Activated T-helper 1 cell treated with anti-CD3 and anti-CD28 coated beads, Interleukin-2, amount 50 U/mL, for 16 hours (primary cell): ENCODE measurements at places on chromosomes 1 and 21.

DNA sequence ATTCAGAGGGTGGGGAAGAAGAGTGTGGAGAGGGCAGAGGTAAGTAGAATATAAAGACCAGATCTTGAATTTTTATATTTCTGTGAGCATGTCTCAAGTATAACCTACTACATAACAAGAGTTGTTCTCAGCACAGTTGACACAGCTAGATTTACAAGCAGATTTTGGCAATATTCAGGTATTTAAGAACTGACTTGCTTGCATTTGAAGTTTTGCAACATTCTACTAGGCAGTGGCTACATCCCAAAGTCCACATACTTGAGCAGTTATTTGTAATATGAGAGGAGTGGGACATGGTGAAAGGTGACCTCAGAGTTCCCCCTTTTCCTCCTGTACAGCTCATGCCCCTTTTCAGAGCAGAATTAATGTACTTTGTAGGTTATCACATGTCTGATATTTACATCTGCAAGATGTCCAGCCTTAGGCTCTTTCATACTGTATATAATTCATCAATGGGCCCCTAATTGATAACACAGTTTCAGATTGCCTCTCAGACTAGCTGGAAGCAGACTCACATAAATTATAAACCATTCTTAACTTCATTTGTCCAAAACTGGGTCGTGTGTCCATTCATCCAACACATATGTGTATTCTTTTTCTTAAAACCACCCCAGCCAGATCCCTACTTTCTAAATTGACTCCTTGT is 136.7 kb upstream of the RAVER2 start:
- no peak for DNase-seq

- no peak for DNase-seq
These were observed 62.6 kb upstream of the DENND1B start for GRCh38 chr1:197837911-197838310.

- peak; percentile 26 for DNase-seq
These were observed 708 bp downstream of the PRDM2 start for GRCh38 chr1:13700521-13701270.

DNA sequence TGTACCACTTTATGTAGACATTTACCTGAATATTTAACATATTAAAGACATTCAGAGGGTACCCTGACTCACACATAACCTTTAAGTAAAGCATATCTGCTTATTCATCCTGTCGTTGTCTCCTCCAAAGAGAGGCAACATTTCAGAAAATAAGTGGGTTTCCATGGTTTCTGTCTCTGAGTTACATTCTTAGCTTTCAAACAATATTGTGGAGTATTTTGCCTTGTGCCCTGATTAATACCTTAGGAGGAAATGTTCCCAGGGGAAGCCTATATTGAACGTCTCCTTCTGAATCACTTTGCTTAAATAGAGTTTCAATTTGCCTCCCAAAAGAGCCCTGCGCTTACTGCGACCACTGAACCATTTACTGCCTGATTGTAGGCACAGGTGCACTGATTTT is 26.1 kb downstream of the PALMD start:
- no peak for DNase-seq

DNA sequence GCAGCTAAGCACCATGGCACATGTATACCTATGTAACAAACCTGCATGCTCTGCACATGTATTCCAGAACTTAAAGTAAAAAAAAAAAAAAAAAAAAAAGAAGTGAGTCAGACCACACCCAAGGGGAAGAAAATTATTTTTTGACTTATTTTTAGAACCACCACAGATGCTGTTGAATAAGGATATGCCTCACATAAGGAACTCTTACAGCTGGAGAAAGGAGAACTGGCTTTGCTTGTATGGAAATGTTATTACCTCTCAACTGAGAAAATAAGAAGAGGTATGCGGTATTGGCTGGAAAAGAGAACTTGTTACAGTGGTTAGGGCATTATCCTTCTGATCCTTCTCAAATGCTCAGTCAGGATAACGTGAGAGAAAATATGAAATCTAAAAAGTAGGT is 27.5 kb upstream of the FCER1A start:
- no peak for DNase-seq
